Eye (tissue), 1 donor: ENCODE measurements at places on chromosomes 7 and 10.

DNA sequence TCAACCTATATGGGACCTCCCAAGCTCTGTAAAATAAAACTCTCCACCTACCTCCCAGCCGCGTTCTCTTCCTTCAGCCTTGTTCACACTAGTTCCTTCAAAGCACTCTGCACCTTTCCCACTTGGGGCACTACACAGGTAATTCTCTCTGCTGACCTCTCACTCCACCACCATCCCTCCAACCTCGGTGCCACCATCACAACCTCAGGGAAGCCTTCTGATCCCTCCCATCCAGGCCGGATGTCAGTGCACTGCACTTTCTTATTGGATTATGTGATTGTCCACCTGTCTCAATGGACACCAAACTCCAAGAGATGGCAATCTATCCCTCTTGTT lies 7.0 kb downstream of the LARP4B start:
- no peak for DNase-seq

- DNase-seq, result peak; percentile 88
Observed at GRCh38 chr7:69598487-69599285, 411 bp downstream of the AUTS2 start.

- DNase-seq, result no peak
Observed at GRCh38 chr7:15989194-15989593, 302.7 kb upstream of the MEOX2 start.

GRCh38 chr10:66085906-66086305 lies 839.9 kb upstream of the LRRTM3 start:
- DNase-seq, result no peak

GRCh38 chr10:5091196-5091595 lies 3.0 kb upstream of the AKR1C3 start:
- no peak for DNase-seq

DNA sequence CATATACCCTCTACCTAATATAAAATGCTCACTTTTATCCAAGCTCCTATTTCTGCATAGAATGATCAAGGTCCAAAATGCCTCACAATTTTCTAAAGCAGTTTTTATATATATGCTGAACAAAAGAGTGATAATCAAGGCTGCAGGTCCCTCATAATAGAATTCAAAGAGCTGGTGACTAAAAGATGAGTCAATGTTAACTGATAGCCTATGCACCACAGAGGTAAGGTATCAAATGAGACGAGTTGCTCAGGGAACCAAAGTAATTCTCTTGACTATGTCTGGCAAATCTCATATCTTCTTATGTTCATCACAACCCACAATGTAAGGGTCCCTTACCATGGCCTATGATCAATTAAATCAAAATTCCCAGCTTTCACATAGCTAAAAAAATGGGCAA lies 15.2 kb downstream of the PDZD8 start:
- DNase-seq, result no peak

GRCh38 chr10:79351332-79351731 lies 4.1 kb downstream of the PPIF start:
- no peak for DNase-seq
